ENCODE measurements at places on chromosomes 1 and 21.
A peak's percentile ranks its signal among the peaks of the same experiment; 100 is the strongest.

GRCh38 chr1:161113915-161114314, 3.9 kb downstream of the PFDN2 start:
- DNase-seq: no peak

- no peak for DNase-seq
Observed at GRCh38 chr1:31524186-31524901, 52.0 kb upstream of the TINAGL1 start.

GRCh38 chr1:240030236-240030635, 61.4 kb upstream of the FMN2 start:
- no peak for DNase-seq

DNA sequence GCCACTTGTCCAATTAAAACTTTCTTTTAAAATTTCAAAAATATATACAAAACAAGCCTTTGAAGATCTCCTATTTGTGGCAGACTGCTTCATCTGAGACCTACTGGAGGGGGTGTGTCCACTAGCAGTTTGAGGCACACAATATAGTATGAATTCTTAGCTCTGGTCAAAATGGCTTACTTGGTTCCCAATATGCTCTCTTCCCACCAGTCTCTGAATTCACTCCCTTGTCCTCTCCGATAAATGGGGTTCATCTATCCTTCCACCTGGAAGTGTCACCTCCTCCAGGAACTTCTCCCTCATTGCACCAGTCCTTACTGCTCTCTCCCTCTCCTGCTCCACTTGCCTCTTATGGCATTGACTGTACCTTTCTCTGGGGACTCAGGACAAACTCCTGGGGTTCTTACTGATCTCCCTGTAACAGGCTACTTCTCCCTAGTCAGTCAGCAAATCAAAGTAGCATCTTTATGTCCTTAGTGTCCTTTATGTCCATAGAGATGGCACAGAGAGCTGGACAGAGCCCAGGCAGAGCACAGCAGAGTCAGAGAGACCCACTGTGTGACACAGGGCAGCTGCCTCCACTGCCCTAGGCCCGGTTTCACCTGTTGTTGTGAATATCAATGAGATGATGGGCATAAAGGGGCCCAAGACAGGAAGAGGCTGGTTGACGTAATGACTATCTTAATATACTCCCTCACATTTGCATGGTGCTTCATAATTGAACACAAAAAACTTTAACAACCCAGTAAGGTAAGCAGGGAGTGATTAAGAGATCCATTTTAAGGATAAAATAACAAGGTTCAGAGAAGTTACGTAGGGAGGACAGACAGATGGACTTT, 3.6 kb downstream of the ASAP3 start:
- DNase-seq: no peak

- no peak for DNase-seq
Observed at GRCh38 chr1:107003972-107004371, 52.5 kb upstream of the PRMT6 start.

DNA sequence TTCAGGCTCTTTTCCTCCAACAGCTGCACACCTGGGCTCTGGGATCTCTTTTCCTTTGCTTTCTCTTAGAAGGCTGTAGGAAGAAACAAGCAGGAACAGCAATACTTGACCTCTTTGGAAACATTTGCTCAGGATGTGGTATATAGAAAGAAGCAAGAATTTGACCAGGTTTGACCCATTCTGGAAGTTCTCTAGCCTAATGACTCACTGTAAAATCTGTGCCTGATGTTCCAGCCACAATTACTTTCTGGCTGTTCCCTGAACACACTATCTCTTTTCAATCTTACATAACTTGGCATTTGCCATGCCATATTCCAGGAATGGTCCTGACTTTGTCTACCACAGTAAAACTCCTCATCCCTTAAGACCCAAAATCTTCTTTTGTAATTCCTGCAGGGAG, 419.9 kb upstream of the DAB1 start:
- no peak for DNase-seq

DNA sequence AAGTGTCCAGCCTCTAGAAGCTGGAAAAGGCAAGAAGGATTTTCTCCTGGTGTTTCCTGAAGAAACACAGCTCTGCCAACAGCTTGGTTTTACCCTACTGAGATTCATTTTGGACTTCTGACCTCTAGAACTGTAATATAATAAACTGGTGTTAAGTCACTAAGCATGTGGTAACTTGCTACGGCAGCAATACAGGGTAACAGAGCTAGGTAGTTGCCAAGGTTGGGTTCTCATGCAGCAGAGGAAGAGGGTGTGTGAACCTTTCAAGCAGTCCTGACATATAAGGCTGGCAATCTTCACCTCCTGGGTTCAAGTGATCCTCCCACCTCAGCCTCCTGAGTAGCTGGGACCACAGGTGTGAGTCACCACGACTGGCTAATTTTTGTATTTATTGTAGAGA, 36.0 kb downstream of the GNG4 start:
- no peak for DNase-seq

- DNase-seq: no peak
Observed at GRCh38 chr1:61160526-61160925, 78.2 kb downstream of the NFIA start.

- no peak for DNase-seq
Observed at GRCh38 chr1:2324553-2325366, 66.6 kb downstream of the MORN1 start.

DNA sequence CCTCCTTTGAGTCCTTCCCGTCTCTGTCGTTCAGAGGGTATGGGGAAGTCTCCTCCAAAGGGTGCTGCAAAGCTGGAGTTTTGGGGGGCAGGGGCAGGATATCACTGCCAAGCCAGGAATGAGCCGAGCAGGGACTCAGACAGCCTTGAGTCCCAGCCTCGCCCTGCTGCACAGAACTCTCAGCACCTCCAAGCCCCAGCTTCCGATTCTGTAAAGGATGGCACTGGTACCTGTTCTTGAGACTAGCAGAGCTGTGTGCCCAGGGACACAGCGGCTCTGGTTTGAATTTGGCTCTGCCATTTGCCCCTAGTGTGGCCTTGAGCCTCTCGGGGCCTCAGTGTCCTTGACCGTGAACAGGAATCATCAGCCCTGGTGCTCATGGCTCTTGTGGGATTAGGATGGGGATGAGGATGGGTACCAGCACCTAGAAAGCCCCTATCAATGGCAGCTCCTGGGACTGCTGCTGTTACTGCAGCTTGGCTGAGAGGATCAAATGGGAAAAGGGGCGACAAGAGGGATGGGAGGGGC, 1.5 kb upstream of the FBLIM1 start:
- DNase-seq: no peak

GRCh38 chr1:226553924-226554282, 5.3 kb downstream of the STUM start:
- DNase-seq: no peak

DNA sequence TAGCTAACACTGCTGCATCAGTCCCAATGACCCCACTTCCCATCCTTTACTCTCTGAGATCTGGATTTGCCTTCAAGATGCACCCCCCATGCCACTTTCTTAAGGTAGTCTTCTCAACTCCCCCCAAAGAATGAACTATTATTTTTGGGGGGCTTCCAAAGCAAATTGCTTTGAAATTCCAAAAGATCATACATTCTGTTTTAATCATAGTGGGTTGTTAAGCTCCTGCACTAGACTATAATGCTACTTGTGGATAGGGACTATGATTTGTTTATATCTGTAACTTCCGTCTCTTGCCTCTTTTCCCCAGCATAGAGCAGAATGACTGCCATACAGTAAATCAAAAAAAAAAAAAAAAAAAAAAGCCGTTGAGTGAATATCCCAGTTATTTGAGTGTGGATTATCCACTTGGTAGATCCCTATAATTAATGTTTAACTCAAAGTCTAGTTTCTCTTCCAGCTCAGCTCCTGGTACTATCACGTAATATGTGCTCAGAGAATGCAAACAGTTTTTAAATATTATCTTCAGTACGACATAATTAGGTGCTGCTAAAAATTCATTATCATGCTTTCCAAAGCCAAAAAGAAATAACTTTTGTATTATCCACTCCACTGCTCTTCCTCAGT, 26.9 kb downstream of the KIRREL1 start:
- DNase-seq: no peak

- DNase-seq: peak; percentile 85
Observed at GRCh38 chr21:45643021-45643980, at the start of gene PCBP3. Gene PCBP3 (plus strand): TSS chr21:45643725. CDS start chr21:45850086, 206,361 bp downstream.

DNA sequence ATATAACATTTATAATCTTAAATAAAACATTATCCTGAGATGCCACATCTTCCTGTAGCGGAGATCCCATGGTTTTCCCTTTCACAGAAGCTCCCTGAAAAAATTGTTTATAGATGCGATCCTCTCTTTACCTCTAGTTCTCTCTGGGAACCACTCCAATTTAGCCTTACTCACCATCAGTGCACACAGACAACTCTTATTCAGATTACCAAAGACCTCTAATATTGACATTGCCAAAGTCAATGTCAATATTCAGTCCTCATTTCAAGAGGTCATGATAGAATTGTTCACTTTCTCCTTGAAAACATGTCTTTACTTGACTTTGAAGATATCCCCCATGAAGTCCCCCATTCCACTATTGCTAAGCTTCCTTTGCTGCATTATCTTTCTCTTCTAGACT, 248.8 kb downstream of the CTH start:
- DNase-seq: no peak

- DNase-seq: no peak
Observed at GRCh38 chr1:182807907-182808306, 18.3 kb downstream of the NPL start.

- DNase-seq: peak; percentile 39
Observed at GRCh38 chr1:229342656-229343569, at the start of gene CCSAP. Gene CCSAP (minus strand): TSS chr1:229343047. CDS start chr1:229342465, 582 bp downstream.

DNA sequence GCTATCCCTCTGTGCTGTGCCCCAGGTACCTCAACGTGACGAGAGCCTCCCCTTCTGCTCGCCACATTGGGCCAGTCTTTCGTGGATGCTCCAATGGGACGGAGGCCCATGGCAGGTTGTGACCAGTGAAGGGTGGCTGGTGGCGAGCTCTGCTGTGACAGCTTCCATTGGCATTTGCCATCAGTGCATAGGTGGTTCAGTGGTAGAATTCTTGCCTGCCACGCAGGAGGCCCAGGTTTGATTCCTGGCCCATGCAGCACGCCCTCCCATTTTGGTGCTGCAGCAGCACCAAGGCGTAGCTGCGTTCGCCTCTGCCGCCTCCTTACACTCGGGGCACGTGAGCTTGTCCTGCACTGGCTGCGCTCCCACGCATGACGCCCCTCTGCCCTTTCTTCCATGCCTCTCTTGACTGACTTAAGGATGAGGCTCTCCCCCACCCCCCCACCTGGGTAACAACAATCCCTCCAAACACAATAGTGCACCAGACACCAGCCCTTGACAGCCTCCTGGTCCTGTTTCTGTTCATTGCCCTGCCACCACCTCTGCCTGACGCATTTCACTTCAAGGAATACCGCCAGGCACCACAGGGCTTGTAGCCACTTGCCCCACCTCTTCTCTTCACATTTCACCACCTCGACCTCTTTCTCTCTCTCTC, 24.7 kb upstream of the FCGR2A start:
- no peak for DNase-seq

GRCh38 chr1:88357729-88358128, 326.3 kb upstream of the PKN2 start:
- no peak for DNase-seq

- no peak for DNase-seq
Observed at GRCh38 chr1:19036041-19036812, 79.8 kb upstream of the IFFO2 start.

DNA sequence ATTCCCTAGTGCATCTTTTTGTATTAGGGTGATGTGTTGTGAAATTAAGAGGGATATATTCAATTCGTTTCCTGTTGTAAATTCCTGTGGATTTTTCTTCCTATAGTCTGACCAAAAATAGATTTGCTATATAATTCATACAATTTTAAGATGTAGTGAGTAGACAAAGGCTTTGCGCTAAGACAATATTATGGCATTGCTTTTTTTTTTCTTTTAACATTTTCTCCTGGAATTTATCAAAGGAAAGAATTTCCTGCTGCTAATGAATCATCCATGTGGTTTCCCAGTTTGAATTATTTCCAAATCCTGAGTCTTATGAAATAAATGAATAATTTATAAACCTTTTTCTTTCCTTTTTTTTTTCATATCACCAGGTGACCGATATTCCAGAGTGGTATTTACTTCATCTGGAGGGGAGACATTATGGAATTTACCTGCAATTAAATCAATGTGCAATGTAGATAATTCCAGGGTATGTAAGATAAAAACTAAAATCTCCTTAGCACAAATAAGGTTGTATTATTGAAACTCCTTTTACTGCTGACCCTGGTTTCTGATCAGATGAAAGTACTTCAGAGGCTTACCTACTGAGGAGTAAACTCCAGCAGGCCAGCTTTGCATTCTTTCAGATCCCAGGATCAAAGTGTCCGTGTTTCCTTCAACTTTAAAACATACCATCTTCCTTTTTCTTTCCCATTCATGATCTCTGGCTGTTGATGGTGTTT, 148.4 kb downstream of the TLR5 start:
- DNase-seq: no peak

DNA sequence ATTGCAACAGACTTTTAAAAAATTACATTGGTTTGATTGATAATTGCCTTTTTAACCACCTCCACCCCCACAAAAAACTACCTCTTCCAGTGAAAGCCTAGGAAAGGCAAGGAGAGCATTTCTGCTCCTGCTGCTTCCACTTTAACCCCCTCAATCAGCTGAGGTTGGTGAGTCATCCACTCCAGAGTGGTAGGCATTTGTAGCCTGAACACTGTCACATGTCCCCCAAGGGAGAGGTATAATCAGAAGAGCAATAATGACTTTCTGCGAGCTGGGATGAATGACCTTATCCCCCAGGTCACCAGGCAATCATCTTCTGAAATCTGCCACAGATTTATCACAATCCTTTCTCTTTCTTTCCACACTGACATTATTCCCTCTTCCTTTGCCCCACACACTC, 126.6 kb upstream of the CAMK1G start:
- DNase-seq: no peak

DNA sequence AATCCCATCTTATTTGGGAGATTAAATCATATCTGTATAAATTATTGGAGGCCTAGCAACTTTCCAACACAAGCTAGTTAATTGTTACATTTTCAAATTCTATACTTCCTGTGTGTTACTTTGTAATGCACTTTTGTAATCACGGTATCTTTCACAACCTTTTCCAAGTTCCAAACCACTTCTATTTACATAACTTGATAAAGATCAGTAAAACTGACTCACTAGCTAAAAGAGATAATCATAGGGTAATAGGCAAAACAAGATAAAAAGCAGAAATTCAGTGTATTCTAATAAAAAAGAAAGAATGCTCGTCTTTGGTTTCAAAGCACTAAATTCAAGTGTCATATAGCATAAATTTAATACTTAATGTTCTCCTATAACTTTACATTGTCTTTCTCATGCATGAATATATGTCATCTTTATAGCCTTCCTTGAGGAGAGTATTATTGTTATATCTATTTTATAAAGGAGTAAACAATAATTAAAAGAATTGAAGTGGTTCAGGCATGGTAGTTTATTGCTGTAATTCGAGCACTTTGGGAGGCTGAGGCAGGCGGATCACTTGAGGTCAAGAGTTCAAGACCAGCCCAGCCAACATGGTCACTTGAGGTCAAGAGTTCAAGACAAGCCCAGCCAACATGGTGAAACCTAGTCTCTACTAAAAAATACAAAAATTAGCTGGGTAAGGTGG, 66.4 kb downstream of the RGS13 start:
- DNase-seq: no peak

DNA sequence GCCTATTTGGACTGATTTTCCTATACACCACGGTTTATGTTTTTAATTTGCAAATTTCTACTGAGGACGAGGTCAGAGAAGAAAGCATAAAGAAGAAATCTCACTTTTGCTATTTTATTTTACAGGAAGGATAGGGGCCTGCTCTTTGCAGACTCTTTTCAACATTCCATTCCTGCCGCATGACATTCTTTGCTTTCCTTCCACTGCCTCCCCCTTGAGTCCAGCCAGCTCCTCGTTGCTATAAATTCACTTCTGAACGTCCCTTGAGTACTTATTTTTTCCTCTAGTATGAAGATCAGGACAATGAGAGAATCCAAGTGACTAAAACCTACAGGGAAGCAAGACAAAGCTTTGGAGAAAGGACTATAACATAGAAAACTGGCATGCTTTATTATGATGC, 53.4 kb upstream of the PTGFR start:
- DNase-seq: no peak

All from stimulated activated CD8-positive, alpha-beta memory T cell treated with anti-CD3 and anti-CD28 coated beads, Interleukin-2, amount 100 ng/mL, for 1 hour (primary cell).